ENCODE measurements at places on chromosomes 12 and 14.

DNA sequence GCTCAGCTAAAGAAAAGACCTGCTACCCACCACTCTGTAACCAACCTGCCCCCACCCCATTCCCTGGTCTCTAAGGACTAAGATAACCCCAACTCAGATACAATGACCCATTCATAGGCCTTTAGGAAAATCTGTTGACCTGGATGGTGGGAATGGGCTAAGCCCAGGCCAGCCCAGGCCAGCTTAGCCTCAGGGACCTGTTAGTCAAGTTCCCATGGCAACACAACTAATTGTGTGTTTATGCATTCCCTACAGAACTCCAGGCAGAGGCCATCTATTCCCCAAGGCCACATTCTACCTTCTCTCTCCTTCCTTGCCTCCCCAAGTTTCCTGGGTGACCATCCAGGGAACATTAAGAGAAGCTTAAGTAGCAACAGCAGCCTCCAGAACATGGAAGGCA lies 16.1 kb upstream of the KRT8 start:
- DNase-seq = no peak

DNA sequence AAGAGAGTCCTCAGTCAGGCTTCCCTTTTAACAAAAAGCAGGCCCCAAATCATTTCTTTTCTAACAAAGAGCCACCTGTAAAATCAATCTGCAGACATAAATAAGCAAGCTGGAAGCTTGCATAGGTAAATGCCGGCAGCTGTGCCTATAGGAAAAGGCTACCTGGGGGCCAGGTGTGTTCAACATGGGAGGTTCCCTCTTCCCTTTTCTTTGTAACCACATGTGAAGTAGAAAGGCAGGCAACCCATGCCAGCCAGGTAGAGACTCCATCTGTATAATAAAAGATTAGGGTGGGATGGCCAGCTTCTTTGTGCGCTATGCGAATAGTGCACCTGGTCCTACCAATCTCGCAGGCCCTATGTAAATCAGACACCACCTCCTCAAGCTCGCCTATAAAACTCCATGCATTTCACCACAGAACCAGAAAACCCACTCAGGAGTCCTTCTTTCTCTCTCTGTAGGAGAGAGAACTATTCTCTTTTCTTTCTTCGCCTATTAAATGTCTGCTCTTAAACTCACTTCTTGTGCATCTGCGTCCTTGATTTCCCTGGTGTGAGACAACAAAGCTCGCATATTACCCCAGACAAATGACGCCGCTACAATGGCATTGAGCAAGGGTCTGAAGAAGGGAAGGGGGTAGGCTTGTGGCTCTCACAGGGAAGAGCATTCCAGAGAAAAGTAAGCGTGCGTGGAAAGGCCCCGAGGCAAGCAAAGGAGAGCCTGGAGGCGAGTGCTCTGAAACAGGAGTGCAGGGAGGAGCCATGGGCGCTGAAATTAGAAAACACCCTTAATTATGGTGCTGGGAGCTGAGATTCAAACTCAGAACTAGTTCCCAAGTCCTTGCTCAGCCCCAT lies 67.2 kb downstream of the TTC9 start:
- DNase-seq = peak; percentile 14

- no peak for DNase-seq
These were observed 7.0 kb upstream of the CCT2 start for GRCh38 chr12:69578283-69578682.

DNA sequence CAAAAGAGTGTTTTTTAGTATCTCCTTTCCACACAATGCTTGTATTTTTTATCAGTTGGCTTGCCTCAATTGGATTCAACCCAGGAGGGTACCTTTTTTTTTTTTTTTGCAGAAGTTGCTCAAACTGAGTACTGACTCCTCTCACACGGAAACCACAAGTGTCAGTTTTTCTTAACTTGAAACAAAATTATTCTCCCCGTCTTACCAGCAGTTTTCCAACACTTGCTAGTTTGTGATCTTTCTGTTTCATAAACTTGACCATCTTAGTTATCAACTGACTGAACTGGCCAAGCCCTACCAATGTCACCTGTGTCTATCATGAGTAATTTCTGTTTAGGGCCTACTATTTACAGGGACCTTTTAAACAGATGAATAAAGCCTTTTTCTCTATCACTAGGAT lies 34.1 kb upstream of the ITPR2 start:
- no peak for DNase-seq

DNA sequence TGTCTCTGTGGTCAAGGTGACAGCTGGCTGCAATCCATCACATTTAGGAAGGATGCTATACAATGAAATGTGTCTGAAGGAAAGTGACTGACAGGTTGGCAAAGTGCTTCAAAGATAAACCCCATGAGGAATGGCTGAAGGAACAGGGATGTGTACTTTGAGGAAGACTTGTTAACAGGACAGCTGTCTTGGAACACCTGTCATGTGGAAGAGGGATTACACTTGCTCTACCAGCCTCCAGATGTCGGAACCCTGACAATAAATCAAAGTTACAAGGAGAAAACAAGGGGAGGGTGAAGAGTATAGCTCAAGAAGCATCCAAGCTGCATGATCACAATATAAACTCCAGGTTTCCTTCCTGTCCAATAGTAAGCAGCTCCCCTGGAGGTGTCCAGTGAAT lies 147.8 kb upstream of the TMCC3 start:
- no peak for DNase-seq

DNA sequence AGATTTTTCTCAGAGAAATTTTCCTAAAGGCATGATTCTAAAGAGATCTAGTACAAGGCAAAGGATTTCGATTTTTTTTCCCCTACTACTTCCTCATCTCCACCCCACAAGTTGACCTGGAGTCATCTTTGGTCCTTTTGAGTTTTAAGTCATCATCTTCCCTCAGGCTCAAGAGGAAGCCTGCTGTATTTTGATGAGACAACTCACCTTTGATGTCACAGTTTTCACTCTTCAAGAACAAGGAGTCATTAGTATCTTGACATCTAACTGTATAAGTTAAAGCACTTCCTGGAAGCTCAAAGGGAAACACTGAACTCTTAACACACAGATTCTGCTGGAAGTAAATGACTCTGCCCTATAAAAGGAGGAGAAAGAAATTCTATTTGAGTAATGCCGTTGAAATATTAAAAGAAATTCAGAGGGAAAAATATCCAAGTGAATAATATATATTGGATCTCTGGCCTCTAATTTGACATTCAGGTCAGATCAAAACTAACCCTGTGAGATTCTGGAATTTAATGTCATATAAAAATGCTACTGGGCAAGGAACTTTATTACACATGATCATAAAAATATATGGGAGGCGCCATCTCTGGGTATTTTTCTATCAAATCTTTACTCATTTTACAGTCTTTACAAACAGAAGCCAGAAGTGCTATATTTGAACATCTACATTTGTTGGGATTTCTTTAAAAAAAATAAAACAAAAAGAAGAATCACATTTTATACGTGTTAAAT lies 435.0 kb downstream of the NRXN3 start:
- no peak for DNase-seq

DNA sequence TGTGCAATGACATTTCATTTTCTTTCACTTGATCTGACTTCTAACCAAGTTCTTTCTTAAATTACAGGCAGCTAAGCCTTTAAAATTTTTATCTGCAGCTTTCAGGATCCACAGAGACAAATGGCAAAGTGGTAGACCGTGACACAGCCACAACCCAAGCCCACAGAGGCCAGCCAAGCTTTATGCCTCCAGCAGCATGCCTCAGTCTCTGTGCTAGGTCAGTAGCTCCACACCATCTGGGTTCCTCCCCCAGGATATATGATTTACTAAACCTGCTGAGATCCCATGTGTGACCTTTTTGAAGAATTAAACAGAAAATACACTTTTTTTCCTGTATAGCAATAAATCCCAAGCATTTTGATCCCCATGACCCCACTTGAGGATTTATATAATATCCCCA lies 290.4 kb upstream of the CAND1 start:
- no peak for DNase-seq

DNA sequence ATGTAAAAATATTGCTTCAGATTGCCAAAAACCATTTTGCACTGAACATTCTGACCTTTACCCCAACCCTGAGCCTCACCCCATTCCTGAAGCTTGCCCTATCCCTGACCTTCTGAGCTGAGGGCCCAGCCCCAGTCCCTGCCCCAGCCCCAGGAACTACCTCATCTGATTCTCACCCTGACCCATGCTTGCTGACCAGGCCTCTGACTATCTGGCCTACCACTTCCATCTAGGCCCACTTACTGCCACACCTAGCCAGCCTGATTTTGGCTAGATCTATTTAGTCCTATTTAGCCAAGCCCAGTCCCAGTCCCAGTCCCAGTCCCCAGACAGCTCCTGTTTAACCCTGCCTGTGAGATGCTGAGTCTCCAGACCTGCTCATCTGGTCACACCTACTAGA lies 33.6 kb downstream of the OR10P1 start:
- DNase-seq = no peak

- no peak for DNase-seq
These were observed 45.5 kb downstream of the RIC8B start for GRCh38 chr12:106819991-106820390.

DNA sequence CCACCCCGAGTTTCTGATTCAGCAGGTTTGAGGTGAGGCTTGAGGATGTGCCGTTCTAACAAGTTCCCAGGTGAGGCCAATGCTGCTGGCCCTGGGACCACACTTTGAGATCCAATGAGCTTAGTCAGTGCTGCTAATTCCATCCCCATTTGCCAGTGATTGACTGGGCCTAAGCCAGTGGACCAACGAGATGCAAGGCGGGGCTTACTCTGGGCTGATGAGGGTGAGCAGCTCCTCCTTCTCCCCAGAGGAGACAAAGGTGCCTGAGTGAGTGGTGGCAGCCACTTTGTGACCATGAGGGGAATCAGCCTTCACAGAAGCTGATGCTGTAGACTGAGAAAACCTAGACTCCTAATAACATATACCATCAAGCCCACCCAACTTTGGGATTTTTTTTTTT lies 23.1 kb upstream of the HNF1A start:
- DNase-seq = no peak

Data from NCI-H774 (cell line).